ENCODE measurements at places on chromosomes 16 and 17.
A peak's percentile ranks its signal among the peaks of the same experiment; 100 is the strongest.

- no peak for DNase-seq
Observed at GRCh38 chr16:83833921-83834320, 26.1 kb downstream of the HSBP1 start.

- DNase-seq: no peak
Observed at GRCh38 chr17:17840751-17841591, 4.2 kb upstream of the SREBF1 start.

DNA sequence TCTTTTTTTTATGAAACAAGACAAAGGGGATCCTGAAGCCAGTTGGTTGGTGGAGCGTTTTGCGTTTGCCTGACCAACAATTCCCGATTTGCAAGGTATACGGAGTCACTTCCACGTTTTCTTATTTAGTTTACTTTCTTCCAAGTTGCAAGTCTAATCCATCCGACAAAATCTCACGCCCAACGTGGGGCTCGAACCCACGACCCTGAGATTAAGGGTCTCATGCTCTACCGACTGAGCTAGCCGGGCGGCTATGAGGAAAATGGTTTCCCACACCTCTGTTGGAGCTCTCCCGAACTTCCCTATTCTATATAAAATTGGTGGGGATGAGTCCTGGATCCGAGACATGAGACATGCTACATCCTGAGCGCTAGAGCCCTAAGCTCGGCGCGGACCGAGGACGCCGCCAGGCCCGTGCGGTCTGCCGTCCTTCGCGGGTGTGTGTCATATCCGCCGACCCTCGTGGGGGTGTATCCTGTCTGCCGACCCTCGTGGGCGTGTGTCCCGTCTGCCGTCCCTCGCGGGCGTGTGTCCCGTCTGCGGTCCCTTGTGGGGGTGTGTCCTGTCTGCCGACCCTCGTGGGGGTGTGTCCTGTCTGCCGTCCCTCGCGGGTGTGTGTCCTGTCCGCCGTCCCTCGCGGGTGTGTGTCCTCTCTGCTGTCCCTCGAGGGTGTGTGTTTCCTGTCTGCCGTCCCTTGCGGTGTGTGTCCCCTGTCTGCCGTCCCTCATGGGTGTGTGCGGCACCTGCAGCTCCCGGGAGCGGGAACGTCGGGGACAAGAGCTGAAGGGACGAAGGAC is 22.6 kb downstream of the ZNF213 start:
- DNase-seq: peak; percentile 72

DNA sequence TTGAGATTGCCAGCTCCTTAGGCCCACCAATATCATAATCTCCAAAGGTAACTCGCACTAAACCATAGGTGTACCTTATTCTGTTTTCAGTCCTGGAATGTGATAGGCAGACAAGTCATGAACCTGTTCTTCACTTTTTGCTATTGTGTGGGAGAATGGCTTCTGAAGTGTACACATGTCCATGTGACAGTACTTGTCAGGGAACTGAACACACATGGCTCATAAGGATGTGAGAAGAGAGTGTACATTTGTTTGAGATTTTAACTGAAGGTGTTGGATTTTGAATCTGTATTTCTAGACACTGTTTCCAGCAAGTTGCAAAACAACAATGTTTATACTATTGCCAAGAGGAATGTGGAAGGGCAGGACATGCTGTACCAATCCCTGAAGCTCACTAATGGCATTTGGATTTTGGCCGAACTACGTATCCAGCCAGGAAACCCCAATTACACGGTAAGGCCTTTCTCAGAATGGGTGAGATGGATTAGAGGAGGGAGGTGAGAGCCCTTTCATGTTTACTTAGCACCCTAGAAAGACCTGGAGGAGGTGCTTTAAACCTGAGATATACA is 14.5 kb upstream of the RASL10B start:
- no peak for DNase-seq

DNA sequence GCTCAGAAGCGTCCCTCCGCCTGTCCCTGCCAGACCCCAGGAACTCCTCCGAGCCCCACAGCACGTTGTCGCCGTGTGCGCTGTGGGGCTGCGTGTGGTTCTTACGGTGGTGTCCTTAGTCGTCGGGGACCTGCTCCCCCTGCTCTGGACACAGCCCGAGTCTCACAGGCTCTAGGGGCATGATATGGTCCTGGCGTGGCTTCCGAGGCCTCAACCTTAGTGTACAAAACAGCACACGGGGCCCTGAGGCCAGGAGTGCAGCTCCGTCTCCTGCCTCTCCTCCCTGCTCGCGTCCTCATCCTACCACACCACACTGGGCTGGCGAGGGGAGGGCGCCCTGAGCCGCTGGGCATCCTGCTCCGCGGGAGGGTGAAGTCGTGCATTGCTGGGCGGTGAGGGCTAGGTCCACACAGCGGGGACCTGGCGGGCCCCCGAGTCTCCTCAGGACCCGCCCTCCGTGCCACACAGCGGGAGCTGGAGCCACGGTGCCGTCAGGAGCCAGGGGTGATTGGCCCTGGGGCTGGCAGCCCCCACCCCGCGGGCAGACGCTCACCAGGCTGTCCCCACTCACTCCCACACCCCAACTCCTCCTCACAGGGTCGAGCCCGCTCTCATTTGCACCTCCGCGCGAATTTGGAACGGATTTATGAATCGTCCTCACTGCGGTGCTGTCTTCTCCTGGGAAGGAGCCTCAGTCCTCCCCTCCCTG is 1.2 kb upstream of the MAFG start:
- no peak for DNase-seq

- DNase-seq: no peak
Observed at GRCh38 chr16:73915935-73916334, 380.7 kb upstream of the PSMD7 start.

- peak; percentile 50 for DNase-seq
Observed at GRCh38 chr16:67936124-67936879, at the start of gene PSMB10. Gene PSMB10 (minus strand): TSS chr16:67936850. CDS start chr16:67936749, 101 bp downstream.

DNA sequence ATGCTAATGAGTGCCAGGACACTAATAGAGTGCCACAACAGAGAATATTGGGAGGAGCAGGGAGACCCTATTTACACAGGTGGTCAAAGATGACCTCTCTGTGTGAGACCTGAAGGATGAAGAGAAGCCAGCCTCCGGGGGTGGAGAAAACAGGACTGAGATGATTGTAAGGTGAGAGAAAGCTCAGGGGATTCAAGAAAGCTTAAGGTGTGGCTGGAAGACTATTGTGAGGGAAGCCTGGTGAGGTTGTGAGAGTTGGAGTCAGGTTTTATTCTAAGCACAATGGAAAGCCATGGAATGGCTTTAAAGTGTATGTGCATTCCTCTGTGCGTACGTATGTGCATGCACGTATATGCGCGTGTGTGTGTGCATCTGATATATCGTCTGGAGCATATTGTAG is 10.4 kb upstream of the MARCHF10 start:
- no peak for DNase-seq

DNA sequence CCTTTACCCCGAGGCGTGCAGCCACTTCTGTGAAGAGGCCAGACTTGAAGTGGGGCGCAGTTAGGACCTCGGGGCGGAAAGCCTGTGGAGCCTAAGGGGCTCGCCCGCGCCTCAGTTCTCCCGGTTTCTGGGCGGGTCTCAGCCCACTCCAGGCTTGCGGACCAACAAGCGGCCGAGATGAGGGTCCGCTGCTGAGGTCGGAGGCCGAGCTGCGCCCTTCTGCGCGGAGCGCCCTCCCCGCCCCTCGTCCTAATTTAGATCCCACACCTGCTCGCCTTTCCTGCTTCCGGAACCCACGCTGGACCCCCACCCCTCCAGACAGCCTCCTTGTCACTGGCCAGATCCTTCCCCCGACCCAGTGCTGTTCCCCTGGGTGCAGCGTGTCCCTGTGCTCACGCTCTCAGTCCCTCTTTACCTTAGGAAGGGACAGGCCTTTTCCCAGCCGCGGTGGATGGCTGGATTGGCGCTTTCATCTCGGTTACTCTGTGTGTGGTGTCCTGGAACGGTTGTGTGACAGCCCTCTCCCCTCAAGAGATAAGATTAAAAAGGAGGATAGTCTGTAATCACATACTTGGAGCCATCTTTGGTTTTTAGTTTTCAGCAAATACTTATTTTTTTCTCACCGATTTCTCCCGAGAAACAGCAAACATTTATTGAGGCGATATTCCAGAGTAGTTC is 933 bp upstream of the ATXN7L3 start:
- no peak for DNase-seq

- DNase-seq: no peak
Observed at GRCh38 chr16:938752-939151, 32.0 kb downstream of the LMF1 start.

DNA sequence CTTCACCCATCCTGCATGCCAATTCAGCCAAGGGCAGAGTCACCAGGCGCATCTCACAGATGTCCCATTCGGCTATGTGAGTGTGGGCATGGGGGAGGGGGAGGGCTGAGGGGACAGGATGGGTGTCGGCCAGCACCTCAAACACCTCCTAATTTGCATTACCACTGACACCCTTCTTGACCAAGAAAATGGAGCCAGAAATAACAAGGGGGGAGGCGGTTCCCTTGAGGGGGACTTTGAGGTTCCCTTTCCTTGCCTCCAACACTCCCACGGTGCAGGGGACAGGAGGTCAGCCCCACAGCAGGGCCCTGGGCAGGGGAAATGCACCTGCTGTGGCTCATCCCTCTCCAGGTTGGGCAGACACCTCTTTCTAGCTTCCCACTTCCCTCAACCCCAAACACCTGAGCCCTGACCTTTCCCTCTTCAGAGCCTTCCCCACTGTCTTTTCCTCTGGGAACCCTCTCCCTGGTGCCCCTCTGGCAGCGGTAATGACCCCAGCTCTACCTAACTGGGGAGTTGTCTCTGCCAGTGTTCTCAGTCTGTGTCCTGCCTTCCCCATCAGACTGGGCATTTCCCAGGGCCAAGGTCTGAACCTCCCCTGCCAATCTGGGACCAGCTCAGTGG is 18.2 kb upstream of the TBX21 start:
- no peak for DNase-seq

DNA sequence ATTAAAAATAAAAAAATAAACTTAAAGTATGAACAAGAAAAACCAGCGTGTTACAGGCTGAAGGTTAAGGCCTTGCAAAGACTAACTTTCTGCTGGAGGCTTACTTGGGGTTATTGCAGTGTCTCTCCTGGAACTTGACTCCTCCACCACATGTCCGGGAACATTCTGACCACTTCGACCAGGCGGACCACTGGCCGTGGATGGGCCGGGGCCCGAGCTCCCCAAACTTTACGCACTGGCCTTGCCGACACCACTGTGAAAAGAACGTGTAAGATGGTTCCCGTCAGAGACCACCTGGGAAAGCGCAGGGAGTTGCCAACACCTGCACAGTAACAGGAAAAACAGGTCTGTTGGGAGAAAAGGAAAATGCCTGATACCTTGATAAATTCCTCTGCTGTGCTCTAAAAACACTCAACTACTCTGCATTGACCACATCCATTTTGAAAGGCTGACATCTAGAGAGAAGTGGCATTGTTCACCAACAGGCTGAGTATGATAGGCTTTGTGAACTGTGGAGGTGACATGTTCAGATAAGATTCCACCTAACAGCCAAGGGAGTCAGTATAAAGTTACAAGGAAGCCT is 99.1 kb downstream of the ADAMTS18 start:
- no peak for DNase-seq
